Stimulated activated CD8-positive, alpha-beta memory T cell treated with anti-CD3 and anti-CD28 coated beads, Interleukin-4, amount 100 ng/mL, for 4 hours (primary cell): ENCODE measurements at places on chromosomes 12 and 14.

DNA sequence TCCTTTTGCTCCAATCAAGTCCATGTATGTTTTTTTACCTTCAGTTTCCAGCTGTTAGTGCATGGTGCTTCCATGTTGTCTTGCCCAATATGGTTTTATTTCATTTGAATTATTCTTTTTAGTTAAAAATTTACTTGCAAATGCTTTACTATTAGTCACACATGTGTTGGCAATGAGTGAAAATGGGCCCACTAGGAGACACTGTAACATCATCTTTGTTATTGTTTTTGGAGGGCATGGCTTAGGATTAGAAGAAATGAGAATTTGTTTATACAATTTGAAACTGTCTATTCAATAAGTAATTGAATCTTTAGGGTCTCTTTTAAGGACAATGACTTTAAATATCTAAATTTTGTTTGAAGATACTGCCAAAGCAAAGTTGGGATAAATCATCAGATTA is 133.7 kb downstream of the BRMS1L start:
- no peak for DNase-seq

DNA sequence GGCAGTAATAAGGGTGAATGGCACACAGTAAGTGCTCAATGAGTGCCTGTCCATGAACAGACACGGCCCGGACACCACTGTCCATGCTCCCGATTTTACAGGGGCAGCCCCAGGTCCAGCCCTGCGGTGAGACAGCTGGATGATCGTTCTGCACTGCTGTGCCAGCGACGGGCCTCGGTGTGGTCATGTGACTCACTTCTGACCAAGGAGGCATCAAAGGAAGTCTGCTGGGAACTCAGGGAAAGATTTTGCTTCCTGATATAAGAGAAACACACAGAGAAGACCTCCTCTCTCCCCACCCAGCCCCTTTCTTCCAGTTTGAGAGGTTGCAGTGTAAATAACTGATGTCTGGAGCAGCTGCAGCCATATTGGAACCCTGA is 126.6 kb downstream of the SCARB1 start:
- DNase-seq, result no peak

- no peak for DNase-seq
These were observed 720.8 kb upstream of the FLRT2 start for GRCh38 chr14:84809158-84809557.

DNA sequence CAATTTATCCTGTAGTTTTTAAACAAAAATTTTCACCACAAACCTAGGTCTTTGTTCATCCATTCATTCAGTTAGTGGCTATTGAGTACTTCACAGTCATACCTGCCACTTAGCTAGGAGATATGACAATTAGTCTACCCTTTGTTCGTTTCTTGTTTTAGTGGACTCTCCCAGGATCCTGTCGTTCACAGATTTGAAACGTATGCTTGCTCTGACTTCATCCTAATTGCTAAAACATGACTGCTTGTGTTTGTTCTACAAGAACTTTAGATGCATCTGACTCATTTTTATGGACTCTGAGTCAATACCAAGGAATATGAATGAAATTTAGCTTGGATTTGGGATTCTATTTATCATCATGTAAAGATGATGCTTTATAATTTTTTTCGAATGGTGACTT is 69.5 kb downstream of the TBC1D30 start:
- no peak for DNase-seq

- no peak for DNase-seq
These were observed 2.5 kb downstream of the ANG start for GRCh38 chr14:20690848-20691640.
